Stomach (tissue), 19 donors: ENCODE measurements at places on chromosomes 16 and 17. TPM values are rescaled to one million over a fixed set of nuclear protein-coding genes. Genes with fewer than 3 reads are reported as not detected.
A peak's percentile ranks its signal among the peaks of the same experiment; 100 is the strongest.

GRCh38 chr16:48047720-48048119 is 108.1 kb downstream of the ABCC12 start:
- H3K27me3 ChIP-seq, result peaks cover 12% of the 10 kb centered on the region
- no peaks in the 10 kb centered on the region for H3K36me3 ChIP-seq
- no peak overlapping the region for H3K27ac ChIP-seq
- no peak overlapping the region for H3K4me3 ChIP-seq
- no peaks in the 10 kb centered on the region for H3K4me1 ChIP-seq

- H3K27me3 ChIP-seq, result no peaks in the 10 kb centered on the region
- DNase-seq, result no peak
- no peaks in the 10 kb centered on the region for H3K36me3 ChIP-seq
- H3K4me1 ChIP-seq, result no peaks in the 10 kb centered on the region
- H3K27ac ChIP-seq, result no peak overlapping the region
- H3K4me3 ChIP-seq, result no peak overlapping the region
Measured at GRCh38 chr17:6938637-6939036, 57.2 kb upstream of the ALOX12 start.

- H3K27ac ChIP-seq, result no peak overlapping the region
- DNase-seq, result no peak
- H3K36me3 ChIP-seq, result no peaks in the 10 kb centered on the region
- no peaks in the 10 kb centered on the region for H3K27me3 ChIP-seq
- H3K4me3 ChIP-seq, result no peak overlapping the region
Measured at GRCh38 chr16:82185012-82185411, 15.0 kb upstream of the MPHOSPH6 start.

DNA sequence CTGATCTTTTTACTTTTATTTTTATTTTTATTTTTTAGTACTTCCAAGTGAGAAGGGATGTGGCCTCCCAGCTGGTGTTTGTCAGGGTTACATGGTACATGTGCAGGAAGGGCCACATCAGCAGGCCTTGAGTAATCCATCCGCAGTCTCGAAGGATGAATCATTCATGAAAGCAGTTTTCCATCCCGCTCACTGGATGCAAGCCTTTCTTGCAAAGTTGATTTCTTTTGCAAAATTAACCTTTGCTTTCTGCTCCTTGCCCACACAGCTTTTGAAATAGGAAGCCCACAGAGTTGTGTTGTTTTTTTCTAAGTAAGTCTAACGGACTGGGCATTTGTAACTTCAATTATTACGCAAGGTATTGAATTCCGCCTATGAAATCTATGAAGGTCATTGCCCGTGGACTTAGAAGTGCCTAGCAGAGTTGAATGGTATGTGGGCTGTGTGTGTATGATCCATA is 157.4 kb downstream of the PRKCA start:
- no peaks in the 10 kb centered on the region for H3K27me3 ChIP-seq
- H3K36me3 ChIP-seq, result no peaks in the 10 kb centered on the region
- H3K4me3 ChIP-seq, result no peak overlapping the region
- H3K27ac ChIP-seq, result peak overlapping the region; percentile 64
- peak; percentile 48 for DNase-seq

DNA sequence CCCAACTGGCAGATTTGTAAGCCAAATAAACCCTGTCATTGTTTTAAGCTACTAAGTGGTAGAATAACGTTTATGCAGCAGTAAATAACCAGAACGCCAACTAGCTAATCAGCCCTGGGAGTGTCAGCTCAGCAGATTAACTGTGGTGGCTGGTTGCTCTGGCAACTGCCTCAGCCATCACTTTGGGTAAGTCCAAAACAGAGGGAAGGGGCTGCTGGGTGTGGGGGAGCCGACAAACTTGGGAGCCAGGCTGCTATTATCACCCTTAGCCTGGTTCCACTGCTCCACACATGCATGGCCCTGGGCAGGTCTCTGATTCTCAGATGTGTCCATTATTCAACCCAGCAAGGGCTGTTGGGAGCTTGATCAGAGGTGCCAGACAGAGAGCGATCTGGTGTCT is 22.2 kb upstream of the RHOT1 start:
- H3K36me3 ChIP-seq, result no peaks in the 10 kb centered on the region
- H3K27ac ChIP-seq, result no peak overlapping the region
- no peaks in the 10 kb centered on the region for H3K27me3 ChIP-seq
- no peak overlapping the region for H3K4me3 ChIP-seq

DNA sequence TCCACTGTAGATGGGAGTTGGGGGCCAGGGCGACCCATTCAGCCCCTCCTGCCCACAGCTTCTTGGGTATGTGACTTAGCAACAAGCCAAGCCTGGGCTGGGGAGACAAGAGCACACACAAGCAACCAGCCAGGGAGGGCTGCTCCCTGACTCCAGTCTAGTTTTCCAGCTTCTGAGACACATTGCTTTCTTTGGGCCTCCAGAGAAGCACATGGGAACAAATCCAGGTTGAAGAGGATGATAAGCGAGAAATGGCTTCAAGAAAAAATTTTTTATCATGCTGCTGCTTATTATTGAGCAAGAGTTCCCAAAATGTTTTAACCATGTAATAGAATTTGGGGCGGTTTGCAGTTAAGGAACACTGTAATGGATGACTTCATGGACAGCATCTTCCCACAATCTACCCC is 173.7 kb downstream of the SOX9 start:
- DNase-seq, result no peak
- H3K27ac ChIP-seq, result no peak overlapping the region
- no peaks in the 10 kb centered on the region for H3K4me1 ChIP-seq
- H3K27me3 ChIP-seq, result no peaks in the 10 kb centered on the region
- H3K4me3 ChIP-seq, result no peak overlapping the region

DNA sequence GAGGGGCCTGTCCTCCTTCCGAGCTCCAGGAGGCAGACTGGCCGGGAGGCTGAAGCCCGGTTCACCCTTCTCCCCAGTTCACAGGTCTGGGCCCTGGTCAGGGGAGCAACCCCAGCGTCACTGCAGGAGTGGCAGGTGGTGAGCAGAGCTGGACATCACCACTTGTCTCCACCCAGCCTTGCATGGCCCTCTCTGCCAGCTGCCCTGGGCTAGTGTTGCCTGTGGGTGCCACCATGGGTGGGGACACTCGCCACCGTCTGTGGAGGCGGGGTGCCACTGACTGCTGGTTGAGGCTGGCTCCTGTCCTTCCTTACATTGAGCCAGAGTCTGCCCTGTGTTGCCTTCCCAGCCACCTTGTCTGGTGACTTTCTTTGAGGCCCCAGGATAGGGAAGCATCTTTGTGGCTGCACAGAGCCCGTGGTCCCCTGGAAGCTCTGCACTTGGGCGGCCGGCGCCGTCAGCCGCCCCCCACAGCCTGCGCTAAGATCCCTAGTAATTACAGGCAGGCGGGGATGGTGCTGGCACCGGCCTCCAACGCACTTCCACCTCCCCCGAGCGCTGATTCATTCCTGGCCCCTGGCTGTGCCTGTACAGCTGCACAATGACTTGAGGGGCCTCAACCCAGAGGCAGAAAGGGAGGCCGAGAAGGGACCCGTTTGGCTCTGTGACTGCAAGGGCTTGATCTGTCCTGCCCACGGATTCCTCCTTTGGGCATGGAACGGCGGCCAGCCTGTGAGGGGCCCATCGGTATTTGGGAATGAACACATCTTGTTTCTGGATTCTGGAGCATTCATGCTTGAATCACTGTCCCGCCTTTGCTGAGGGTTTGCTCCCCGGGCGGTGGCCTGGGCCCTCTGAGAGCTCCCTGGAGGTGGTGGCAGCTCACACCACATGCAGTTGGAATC is 5.2 kb downstream of the BAIAP2 start:
- no peaks in the 10 kb centered on the region for H3K36me3 ChIP-seq
- DNase-seq, result no peak
- H3K4me3 ChIP-seq, result no peak overlapping the region
- peaks cover 82% of the 10 kb centered on the region for H3K4me1 ChIP-seq
- no peaks in the 10 kb centered on the region for H3K27me3 ChIP-seq
- H3K27ac ChIP-seq, result no peak overlapping the region

DNA sequence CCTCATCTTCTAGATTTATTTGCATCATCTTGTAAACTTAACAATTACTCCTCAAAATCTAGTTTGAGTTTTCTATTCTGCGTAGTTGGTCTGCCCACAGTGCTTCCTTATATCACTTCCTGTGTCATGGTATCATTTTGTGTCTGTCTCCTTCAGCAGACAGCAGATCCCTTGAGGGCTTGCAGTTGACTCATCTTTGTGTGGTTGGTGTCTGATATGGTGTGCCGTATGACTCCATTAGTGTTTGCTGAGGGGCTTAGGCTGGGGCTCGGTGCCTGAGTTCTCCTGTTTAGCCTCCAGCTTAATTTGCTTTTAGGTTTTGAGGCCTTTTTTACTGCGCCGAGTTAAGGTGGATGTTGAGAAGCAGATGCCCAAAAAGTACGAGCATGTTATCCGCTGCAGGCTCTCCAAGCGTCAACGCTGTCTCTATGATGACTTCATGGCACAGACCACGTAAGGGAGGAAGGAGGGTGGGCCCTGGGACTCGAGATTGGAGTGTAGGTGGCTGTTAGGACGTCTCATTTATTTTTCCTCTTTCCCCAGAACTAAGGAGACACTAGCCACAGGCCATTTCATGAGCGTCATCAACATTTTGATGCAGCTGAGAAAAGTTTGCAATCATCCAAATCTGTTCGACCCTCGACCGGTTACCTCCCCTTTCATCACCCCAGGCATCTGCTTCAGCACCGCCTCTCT is 16.9 kb downstream of the SRCAP start:
- DNase-seq, result no peak
- no peak overlapping the region for H3K27ac ChIP-seq
- H3K4me3 ChIP-seq, result no peak overlapping the region
- H3K36me3 ChIP-seq, result peaks cover 100% of the 10 kb centered on the region
- peaks cover 31% of the 10 kb centered on the region for H3K4me1 ChIP-seq
- H3K27me3 ChIP-seq, result no peaks in the 10 kb centered on the region

DNA sequence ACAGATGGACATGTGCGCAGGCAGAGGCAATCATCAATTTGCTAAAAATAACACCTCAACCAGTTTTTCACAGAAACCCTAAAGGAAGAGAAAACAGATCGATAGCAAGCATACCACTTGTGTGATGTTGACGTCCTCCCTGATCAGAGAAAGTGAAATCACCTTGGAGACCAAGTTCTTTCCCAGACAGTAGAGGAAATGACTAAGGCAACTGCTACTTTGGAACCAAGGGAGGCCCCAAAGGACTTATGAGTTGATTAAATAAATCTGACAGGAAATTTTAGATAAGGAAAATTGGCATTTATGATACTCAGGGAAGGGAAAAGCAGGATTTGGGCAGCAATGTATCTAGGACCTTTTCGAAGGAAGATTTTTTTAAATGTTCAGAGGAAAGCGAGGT is 267.1 kb upstream of the ASIC2 start:
- H3K4me1 ChIP-seq, result no peaks in the 10 kb centered on the region
- H3K27me3 ChIP-seq, result peaks cover 5% of the 10 kb centered on the region
- no peak overlapping the region for H3K27ac ChIP-seq
- no peaks in the 10 kb centered on the region for H3K36me3 ChIP-seq

DNA sequence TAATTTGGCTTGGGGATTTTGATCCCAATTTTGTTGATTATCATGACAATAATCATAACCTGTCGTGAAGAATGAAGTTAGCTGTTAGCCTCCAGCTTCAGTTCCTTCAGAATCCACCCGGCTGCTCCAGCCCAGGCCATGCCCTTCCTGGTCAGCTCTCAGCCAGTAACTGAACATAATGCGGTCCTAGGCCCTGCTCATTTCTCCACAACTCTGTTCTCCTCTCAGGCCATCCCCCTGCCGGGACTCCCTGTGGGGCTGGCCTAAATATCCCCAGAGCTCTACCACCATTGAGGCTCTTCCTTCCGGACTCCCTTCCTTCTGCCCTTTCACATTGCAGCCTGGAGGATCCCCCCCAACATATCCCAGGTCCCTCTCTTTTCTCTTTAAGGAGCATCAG is 833.4 kb upstream of the GOT2 start:
- no peak overlapping the region for H3K4me3 ChIP-seq
- no peak for DNase-seq
- H3K4me1 ChIP-seq, result no peaks in the 10 kb centered on the region
- H3K27me3 ChIP-seq, result no peaks in the 10 kb centered on the region

DNA sequence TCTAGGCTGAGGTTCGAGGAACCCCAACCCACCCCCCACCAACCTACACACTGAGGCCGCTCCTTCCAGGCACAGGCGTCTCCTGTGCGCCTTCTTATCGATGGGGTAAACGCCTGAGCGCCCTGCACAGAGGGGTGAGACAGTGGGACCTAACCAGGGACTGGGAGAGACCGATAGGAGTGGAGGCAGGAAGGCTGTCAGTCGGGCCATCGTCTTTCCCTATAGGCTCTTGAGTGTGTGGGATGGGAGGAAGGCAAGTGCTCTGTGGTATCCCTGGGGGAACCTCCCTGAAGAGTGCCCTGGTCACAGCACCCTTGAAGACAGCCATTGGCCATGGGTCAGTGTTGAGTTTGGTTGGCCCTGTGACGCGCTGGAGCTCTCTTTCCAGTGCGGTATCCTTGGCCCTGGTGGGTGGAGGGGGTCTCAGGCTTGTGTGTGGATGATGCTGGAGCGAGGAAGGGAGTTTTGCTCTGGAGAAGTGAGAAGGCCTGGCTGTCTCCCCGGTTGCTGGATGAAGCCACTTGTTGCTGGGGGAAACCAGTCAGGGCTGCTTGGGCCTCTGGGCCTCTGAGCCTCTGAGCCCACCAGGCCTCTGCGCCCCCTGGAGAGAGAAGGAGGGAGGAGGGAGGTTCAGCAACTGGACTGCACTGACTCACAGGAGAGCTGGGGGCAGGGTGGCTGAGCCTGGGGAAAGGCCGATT is 1.7 kb downstream of the GPRC5C start:
- peak; percentile 88 for DNase-seq
- no peaks in the 10 kb centered on the region for H3K36me3 ChIP-seq
- peak overlapping the region; percentile 72 for H3K4me3 ChIP-seq
- no peaks in the 10 kb centered on the region for H3K27me3 ChIP-seq

DNA sequence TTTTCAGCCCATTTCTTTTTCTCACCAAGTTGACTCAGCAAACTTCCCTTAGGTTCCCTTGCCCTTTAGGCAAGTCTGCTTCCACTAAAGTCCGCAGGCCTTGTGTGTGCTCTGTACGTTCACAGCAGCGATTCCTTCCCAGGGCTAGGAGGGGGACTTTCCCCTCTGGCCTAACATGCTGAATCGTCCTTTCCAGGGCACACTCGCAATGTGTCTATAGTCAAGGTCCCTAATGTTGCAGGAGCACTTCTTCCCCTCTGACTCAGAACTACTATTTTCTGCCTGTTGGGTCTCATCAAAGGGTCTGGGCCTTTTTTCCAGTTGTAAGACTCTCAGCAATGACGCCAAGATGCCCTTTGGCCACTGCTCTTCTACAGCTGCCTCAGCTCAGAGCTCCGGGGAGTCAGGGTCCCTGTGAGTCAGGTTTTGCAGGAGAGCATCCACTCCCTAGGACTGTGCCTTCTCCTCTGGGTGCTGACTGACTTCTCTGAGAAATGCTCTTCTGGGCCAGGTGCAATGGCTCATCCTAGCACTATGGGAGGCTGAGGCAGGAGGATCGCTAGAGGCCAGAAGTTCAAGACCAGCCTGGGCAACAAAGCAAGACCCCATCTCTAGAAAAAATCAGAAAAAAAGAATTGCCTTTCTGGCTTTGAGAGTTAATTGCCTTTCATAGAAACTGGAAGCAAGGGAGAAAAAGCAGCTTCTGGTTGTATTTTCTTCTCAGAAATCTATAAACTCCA is 64.4 kb upstream of the TBX2 start:
- H3K4me1 ChIP-seq, result peaks cover 49% of the 10 kb centered on the region
- no peak overlapping the region for H3K4me3 ChIP-seq
- no peak for DNase-seq
- no peaks in the 10 kb centered on the region for H3K36me3 ChIP-seq
- H3K27ac ChIP-seq, result peak overlapping the region; percentile 26

- H3K4me1 ChIP-seq, result peaks cover 78% of the 10 kb centered on the region
- peak overlapping the region; percentile 79 for H3K4me3 ChIP-seq
- DNase-seq, result peak; percentile 93
- H3K36me3 ChIP-seq, result no peaks in the 10 kb centered on the region
Measured at GRCh38 chr17:40341808-40342503, 22.6 kb downstream of the GJD3 start.

The C16orf46 gene
- 0.73 TPM for total RNA-seq

The SEPTIN12 gene
- total RNA-seq, result not detected

The PIPOX gene
- total RNA-seq, result 13.8 TPM
